ENCODE measurements at places on chromosomes 5 and 9.

DNA sequence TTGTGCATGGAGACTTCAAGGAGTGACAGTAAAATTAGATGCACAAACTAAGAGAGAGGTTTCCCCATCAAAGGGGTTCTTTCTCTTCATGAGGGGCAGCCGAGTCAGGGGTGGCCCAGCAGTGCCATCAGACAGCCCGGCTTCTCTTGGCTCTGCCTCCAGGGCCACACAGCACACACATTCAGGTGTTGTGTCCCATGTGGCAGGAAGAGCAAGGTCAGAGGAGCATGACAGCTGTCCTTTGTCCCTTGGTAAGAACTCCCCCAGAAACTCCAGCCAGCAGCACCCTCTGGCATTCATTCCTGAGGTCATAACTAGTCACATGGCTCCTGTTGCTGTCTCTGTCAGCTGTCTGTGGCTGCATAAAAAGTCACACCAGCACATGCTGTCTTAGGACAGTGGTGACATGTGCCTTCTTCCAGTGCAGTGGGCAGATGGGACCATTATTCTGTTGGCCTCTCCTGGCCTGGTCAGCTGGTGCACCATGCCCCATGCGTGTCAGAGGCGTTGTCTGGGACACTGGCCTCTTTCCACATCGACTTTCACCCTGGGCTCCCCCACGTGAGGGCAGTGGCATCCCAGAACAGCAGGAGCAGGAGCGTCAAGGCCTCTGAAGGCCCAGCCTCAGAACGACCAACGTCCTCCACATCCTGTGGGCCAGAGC, 78.4 kb upstream of the OTULINL start:
- no peak for DNase-seq

DNA sequence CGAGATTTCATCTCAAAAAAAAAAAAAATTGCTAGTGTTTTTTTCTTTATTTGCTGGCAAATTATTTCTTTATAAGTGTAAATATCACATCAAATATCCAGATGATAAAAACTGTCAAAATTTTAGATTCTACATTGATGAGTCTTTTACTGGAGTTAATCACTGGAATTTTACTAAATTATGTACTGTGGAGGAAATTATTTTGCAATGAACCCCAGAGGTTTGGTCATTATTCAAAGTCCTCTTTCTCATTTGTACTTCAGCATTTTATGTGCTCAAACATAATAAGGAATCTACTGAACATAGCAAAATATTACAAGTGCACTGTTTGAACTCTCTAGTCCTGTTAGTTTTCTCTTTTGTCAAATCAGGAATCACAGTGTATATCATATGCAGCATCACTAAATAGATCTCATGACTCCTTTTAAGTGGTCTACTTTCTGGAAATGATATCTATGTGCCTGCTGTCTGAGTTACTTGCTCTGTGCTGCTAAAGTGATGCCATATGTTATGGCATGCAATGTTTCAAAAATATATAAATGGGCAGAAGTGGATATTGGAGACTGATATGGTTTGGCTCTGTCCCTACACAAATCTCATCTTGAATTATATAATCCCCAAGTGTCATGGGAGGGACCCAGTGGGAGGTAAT, 18.0 kb downstream of the OTULINL start:
- DNase-seq, result no peak

DNA sequence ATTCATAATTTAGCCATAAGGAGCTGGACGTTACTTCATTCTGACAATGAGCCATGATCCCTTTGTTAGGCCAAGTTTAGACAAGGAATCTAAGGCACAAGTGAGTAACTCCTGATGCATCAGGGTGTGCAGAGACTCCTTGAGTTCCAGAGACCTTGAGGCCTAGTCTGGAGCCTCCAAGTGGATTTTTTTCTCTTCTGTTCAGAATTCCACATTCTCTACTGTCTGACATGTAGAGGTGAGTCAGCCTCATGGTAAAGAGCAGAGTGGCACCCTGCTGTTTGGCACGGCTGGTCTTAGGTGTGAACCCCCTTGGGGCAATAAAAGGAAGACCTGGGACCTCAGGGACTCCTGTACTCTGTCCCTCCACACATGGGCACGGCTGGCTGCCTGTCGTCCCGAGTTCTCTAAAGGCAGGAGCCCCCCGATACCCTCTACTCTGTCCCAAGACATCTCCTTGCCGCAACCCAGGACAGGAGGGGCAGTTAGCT, 22.0 kb upstream of the TGFBI start:
- DNase-seq, result no peak

DNA sequence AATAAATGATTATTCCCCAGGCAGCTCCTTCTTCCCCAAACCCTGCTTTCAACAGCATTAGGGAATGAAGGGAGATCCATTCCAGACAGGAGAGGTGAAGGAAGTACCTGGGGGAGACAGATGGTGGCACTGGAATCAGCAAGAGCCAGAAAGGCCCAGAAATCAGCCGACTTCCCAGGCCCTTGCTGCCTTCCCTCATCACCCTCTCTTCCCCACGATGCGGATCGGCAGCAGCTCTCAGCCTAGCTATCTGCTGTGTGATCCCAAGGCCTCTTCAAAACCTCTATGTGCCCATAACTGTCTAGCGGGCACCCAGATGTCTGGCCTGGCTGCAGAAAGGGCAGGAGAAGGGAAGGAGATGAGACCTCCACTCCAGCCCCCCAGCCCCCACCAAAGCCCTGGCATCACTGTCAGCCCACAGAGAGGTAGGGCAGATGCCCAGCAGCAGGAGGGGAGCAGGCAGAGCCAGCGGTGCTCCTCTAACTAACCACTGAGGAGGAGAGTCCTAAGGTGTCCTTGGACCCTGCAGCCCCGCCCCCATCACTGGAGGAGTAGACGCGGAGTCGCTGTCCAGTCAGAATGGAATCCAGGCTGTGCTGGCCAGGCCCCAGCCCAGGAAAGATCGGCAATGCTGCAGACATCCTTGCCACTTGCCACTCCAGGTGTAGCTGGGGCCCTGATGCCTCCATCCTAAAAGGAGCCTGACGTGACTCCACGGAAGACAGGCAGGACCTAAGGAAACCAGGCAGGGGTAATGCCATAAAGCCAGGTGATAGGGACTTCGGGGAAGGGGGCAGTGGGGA, 12.7 kb downstream of the CNTFR start:
- DNase-seq, result no peak

DNA sequence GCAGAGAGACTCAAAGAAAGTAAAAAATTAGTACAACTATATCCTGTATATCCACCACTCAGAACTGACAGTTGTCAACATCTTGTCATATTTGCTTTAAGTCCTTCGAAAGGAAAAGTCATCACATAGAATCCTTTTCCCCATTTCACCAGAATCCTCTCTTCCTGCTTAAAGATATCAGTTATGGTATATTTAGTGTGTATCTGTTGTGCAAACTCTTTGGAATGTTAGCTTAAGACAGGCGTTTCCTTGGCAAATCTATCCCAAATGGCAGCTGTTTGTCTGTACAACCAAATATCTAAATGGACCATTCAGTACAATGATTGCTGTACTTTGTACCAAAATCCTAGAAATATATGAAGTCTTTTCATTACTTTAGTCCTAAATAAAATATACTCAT, 98.5 kb downstream of the ITGA1 start:
- no peak for DNase-seq

DNA sequence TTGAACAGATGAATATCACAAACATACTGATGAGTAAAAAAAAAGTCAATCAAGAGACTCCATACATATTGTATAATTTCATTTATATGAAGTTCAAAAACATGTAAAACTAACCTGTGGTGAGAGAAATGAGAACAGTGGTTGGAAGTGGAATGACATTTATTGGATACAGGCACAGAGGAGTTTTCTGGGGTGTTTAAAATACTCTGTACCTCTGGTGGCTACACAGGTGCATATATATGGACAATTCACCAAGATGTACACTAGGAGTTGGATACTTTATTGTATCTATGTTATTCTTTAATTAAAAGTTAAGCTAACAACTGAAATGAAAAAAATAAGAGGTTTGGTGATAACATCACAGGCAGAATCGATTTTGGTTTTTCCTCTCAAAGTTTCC, 14.1 kb downstream of the FOXD1 start:
- DNase-seq, result no peak

All from CD4-positive, alpha-beta T cell treated with Interleukin-10 for 1 hour (primary cell).